ENCODE measurements at places on chromosomes 1 and 21. TPM values are rescaled to one million over a fixed set of nuclear protein-coding genes. Genes with fewer than 3 reads are reported as not detected.

DNA sequence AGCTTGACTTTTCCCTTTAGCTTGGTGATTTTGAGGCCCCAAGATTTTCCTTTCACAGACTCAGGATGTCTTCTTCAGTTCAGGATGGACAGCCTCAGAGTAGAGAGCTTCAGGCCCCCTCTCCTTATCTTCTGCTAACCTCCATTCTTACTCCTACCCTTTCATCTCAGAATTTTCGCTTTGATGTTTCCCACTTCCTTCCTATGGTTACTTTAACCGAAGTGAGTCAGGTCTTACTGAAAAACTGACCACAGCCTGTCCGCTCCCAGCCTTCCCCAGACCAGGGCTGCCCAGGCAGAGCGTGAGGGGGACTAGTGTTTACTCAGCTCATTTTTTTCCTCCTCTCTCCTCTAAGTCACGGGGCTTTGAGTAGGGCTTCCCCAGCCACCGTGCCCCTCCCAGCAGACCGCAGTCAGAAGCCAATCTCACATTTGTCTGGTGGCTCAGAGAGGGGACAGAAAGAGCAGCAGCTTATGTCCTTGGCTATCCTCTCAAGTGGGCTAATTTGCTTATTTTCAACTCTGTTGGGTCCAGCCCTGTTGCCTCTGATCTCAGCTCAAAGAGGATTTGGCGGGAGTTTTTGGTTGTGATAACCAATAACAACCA, 4.2 kb upstream of the IL19 start:
- no peak for DNase-seq

EXO1 gene
- total RNA-seq = 32.9 TPM

DNA sequence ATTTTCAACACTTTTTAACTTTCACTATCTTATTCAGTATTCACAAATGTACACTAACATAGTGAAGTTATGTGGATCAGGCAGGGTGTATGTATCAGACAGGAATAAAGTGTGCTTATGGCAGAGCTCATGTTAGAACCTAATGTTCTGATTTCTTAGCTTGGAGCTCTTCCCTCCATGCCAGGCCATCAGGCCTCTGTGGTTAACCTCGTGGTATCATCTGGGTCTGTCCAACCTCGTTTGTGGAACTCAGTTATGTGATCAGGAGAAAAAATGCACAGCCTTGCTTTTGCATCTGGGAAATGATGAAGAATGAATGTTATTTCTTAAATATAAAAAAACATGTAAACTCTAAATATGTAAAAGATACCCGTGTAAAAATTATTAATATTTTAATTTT, 86.9 kb downstream of the MPZL1 start:
- no peak for DNase-seq

DNA sequence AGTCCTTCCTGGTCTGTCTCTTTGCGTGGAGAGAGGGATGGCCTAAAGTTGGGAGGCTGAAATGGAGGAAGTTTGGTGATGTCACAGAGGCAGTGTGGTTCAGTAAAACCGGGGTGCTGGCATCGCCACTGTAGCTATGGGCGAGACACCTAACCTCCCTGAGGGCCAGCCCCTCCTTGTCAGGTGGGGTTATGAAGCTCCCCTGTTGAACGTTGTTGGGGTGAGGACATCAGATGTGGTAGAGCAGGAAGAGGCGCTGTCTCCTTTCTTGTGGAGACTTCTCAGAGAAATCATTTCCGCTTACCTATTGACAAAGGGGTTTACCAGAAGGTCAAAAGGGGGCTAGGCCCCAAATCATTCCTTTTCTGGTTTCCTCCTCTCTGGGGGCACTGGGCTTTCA, 294.7 kb downstream of the SIPA1L2 start:
- no peak for DNase-seq

DNA sequence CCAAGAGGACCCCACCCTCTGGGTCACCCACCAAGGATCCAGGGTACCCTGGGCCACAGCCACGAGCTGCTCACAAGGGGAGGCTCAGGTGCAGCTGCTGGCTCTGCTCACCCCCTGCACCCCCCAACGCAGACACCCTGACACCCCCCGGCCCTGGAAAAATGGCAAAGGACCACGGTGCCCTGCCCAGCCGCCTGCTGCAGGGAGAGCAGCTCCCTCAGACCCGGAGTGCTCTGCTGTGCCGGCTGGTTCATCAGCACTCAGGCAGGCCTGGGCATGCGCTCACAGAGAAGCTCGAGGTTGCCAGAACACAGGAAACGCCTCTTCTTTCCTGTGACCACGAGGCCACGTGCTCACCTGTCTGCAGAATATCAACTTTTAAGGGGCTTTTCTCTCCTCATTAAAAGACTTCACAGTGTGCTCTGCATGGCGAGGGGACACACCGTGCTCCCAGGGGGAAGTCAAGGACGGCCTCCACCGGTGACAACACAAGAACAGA, 4.3 kb upstream of the C1QTNF12 start:
- DNase-seq = no peak

CD2 gene
- total RNA-seq = 0.57 TPM

GRCh38 chr1:160206036-160206389, 829 bp downstream of the PEA15 start:
- peak; percentile 10 for DNase-seq

AXDND1 gene
- 2.3 TPM for total RNA-seq

GRCh38 chr1:207239874-207240273, 81.6 kb upstream of the CD55 start:
- DNase-seq = no peak

DNA sequence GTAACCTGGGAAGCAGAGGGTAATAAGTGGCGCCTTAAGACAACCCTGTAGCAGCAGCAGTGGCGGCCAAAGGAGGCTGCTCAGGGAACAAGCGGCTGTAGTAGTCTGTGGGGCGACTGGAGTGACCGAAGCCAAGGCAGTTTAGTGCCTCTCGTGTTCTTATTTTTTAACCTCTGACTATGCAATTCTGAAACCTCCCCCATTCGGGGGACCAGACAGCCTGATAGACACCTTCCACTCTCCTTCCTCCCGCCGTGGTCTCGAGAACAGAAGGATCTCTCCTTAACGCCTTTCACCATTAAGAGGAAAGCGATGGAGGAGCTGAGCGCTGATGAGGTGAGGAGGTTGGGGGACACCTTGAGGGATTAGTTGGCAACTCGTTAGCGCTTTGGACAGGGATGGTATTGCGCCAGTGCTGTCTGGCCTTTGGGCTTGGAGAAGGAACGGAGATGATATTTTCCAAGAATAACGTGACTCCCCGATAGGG, 644 bp downstream of the UBE4B start:
- DNase-seq = peak; percentile 21

STIL gene
- total RNA-seq = 34.4 TPM

MXRA8 gene
- total RNA-seq = 0.74 TPM

GRCh38 chr1:240888039-240888786, 276.3 kb upstream of the GREM2 start:
- peak; percentile 3 for DNase-seq

MYCL gene
- 10.0 TPM for total RNA-seq

Data from HCT116 (cell line).